ENCODE measurements at places on chromosomes 1 and 21. TPM values are rescaled to one million over a fixed set of nuclear protein-coding genes. Genes with fewer than 3 reads are reported as not detected.

GRCh38 chr21:45990049-45990711, 8.6 kb downstream of the COL6A1 start:
- H3K4me3 ChIP-seq, result no peak overlapping the region
- H3K27me3 ChIP-seq, result no peaks in the 10 kb centered on the region
- H3K36me3 ChIP-seq, result no peaks in the 10 kb centered on the region

- H3K4me3 ChIP-seq, result no peak overlapping the region
- H3K27me3 ChIP-seq, result peaks cover 5% of the 10 kb centered on the region
- H3K4me1 ChIP-seq, result no peaks in the 10 kb centered on the region
- no peaks in the 10 kb centered on the region for H3K36me3 ChIP-seq
These were observed 158.5 kb upstream of the LMO4 start for GRCh38 chr1:87170157-87170556.

- no peaks in the 10 kb centered on the region for H3K36me3 ChIP-seq
- no peak overlapping the region for H3K4me3 ChIP-seq
- no peaks in the 10 kb centered on the region for H3K27me3 ChIP-seq
- no peaks in the 10 kb centered on the region for H3K4me1 ChIP-seq
- no peak overlapping the region for H3K27ac ChIP-seq
- no peak for DNase-seq
These were observed 5.7 kb downstream of the TMEM50A start for GRCh38 chr1:25343872-25344271.

GRCh38 chr1:116379057-116379630, 6.1 kb downstream of the ATP1A1 start:
- H3K36me3 ChIP-seq, result peaks cover 15% of the 10 kb centered on the region
- no peak for DNase-seq
- peak overlapping the region; percentile 95 for H3K4me3 ChIP-seq
- no peak overlapping the region for H3K27ac ChIP-seq

Gene MX2
- polyA plus RNA-seq, result 9.1 TPM

Gene TFF3
- polyA plus RNA-seq, result 758 TPM

Gene APCS
- polyA plus RNA-seq, result not detected

DNA sequence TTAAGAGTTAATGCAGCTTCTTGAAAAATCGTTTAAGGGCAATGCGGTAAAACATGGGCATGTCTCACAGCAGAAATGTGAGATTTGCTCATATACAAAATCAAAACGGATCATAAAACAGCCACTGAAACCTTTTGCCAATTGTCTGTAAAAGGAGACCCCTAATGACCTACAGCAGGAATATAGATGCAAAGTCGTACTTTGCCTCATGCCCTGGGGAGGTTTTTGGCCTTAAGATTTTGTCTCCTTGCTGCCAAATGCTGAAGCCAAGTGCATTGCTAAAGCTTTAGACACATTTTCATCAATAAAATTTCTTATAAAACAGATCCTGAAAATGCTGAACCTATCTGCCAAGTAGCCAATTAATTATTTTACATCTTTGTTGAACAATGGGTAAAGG, 226.9 kb downstream of the TGFB2 start:
- H3K27ac ChIP-seq, result no peak overlapping the region
- no peak overlapping the region for H3K4me3 ChIP-seq
- H3K36me3 ChIP-seq, result no peaks in the 10 kb centered on the region
- no peak for DNase-seq
- H3K4me1 ChIP-seq, result no peaks in the 10 kb centered on the region

DNA sequence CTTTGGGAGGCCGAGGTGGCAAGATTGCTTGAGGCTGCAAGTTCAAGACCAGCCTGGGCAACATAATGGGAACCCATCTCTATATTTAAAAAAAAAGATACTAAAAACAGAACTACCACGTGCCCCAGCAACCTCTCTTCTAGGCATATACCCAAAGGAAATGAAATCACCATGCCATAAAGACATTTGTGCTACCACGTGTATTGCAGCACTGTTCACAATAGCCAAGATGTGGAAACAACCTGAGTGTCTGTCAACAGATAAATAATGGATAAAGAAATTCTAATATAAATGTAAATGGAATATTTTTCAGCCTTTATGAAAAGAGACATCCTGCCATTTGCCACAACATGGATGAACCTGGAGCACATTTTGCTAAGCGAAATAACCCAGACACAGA, 128.6 kb downstream of the PCNX2 start:
- no peak overlapping the region for H3K27ac ChIP-seq
- H3K4me1 ChIP-seq, result no peaks in the 10 kb centered on the region
- H3K36me3 ChIP-seq, result no peaks in the 10 kb centered on the region
- no peak for DNase-seq
- no peak overlapping the region for H3K4me3 ChIP-seq
- H3K27me3 ChIP-seq, result no peaks in the 10 kb centered on the region

DNA sequence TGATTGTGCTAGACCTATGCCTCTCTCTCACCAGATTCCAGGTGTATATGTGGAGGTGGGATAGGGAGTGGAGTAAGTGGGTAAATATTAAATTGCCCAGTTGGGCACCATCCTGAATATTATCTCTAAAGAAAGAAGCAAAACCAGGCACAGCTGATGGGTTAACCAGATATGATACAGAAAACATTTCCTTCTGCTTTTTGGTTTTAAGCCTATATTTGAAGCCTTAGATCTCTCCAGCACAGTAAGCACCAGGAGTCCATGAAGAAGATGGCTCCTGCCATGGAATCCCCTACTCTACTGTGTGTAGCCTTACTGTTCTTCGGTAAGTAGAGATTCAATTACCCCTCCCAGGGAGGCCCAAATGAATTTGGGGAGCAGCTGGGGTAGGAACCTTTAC, at the start of gene FCER1A:
TSS of gene FCER1A (plus strand) at position 242 of the 400 bp plus-strand sequence. CDS start at position 271, 29 bp downstream.
- no peak for DNase-seq
- no peaks in the 10 kb centered on the region for H3K36me3 ChIP-seq
- no peaks in the 10 kb centered on the region for H3K4me1 ChIP-seq
- no peak within 1 kb of the TSS for H3K4me3 ChIP-seq
- H3K27ac ChIP-seq, result no peak within 1 kb of the TSS

DNA sequence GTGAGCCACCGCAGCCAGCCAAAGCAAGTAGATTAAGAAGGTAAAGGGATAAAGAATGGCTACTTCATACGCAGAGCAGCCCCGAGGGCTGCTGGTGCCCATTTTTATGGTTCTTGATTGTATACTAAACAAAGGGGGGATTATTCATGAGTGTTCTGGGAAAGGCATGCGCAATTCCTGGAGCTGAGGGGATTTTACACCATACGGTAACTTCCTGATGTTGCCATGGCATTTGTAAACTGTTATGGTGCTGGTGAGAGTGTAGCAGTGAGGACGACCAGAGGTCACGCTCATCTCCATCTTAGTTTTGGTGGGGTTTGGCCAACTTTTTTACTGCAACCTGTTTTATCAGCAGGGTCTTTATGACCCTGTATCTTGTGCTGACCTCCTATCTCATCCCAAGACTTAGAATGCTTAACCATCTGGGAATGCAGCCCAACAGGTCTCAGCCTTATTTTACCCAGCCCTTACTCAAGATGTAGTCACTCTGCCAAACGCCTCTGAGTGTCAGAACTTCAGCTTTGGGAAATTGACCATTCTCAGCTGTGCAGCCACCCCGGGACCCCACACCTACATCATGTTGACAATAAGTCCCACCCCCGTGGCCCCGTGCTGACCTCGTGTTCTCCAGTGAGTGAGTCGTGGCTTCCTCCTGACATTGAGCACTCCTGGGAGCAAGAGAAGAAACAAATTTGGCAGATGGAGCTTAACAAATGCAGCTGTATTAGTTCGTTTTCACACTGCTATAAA, 149.4 kb upstream of the COL6A1 start:
- peaks cover 6% of the 10 kb centered on the region for H3K4me1 ChIP-seq
- H3K27me3 ChIP-seq, result no peaks in the 10 kb centered on the region
- no peak overlapping the region for H3K27ac ChIP-seq

- H3K36me3 ChIP-seq, result no peaks in the 10 kb centered on the region
- H3K27ac ChIP-seq, result no peak overlapping the region
- H3K27me3 ChIP-seq, result no peaks in the 10 kb centered on the region
- H3K4me1 ChIP-seq, result no peaks in the 10 kb centered on the region
- H3K4me3 ChIP-seq, result no peak overlapping the region
These were observed 95.0 kb upstream of the MROH9 start for GRCh38 chr1:170840371-170840770.

GRCh38 chr1:230977761-230978490, 735 bp downstream of the TTC13 start:
- peaks cover 6% of the 10 kb centered on the region for H3K4me1 ChIP-seq
- no peaks in the 10 kb centered on the region for H3K36me3 ChIP-seq
- peak overlapping the region; percentile 79 for H3K4me3 ChIP-seq

DNA sequence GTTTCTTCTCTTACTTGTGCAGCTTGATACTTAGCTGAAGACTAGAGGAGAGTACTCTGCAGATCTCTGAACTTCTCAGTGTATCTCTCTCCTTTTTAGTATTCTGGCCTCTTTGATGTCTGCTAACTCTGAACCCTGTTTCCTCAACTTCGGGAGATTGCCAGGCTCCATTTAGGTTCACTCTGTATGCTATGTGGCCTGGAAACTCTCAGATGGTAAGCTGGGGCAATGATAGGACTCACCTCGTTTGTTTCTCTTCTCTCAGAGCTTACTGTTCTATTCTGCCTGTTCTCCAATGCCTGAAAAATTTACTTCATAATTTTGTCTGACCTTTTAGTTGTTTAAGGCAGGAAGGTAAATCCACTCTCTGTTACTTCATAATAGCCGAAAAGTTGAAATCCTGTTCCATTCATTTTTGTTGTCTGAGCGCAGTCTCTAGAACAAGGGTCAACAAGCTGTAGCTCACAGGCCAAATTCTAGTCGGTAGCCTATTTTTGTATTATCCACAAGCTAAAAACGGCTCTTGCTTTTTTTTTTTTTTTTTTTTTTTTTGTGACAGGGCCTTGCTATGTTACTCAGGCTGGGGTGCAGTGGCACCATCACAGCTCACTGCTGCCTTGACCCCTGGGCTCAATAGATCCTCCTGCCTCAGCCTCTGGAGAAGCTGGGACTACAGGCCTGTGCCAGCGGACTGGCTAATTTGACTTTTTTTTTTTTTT, 33.3 kb downstream of the ZMYM4 start:
- H3K27me3 ChIP-seq, result no peaks in the 10 kb centered on the region
- no peaks in the 10 kb centered on the region for H3K36me3 ChIP-seq
- no peak overlapping the region for H3K4me3 ChIP-seq
- no peak for DNase-seq

DNA sequence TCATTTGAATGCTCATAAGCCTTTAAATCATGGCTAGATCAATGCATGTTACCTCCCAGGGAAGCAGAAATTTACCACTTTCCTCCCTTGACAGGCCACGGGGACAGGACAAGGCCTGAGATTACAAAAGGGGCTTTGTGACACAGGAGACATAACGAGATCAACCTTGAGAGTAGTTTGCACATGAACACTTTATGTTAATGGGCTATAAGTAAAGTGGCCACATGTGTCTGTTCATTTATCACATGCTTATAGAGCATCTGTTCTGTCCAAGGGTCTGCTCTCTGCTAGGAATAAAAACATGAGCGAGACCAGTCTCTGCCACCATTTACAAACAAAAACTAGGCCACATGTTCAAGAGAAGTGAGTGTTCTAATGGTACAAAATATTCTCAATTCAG, 144.1 kb upstream of the C8B start:
- H3K36me3 ChIP-seq, result no peaks in the 10 kb centered on the region
- DNase-seq, result no peak
- no peak overlapping the region for H3K4me3 ChIP-seq
- no peaks in the 10 kb centered on the region for H3K4me1 ChIP-seq
- no peaks in the 10 kb centered on the region for H3K27me3 ChIP-seq

- H3K4me3 ChIP-seq, result no peak overlapping the region
- peaks cover 3% of the 10 kb centered on the region for H3K27me3 ChIP-seq
- H3K4me1 ChIP-seq, result no peaks in the 10 kb centered on the region
- H3K27ac ChIP-seq, result no peak overlapping the region
- H3K36me3 ChIP-seq, result no peaks in the 10 kb centered on the region
These were observed 81.5 kb downstream of the SYT2 start for GRCh38 chr1:202628646-202629215.

GRCh38 chr1:153228491-153228890, 11.1 kb downstream of the PRR9 start:
- peaks cover 24% of the 10 kb centered on the region for H3K4me1 ChIP-seq
- no peak overlapping the region for H3K27ac ChIP-seq
- H3K27me3 ChIP-seq, result peaks cover 2% of the 10 kb centered on the region
- no peak overlapping the region for H3K4me3 ChIP-seq

DNA sequence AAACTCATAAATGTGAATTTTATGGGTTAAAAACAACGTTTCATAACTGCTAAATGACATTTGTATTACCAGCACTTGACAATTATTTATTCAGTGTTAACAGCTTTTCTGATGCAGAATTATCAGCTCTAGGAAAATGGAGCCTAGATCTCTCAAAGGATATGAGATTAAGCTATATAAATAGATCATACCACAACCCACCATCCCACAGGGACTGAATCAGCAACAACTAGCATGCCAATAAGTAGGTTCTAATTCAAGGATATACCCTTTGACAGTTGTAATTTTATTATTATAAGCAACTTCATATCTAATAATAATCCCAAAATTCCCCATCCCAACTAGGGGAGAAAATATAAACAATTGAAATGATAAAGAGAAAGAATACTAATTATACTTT, 275.4 kb upstream of the RGS18 start:
- no peaks in the 10 kb centered on the region for H3K4me1 ChIP-seq
- no peak overlapping the region for H3K4me3 ChIP-seq

GRCh38 chr1:56516539-56517252, 62.7 kb downstream of the PLPP3 start:
- no peaks in the 10 kb centered on the region for H3K27me3 ChIP-seq
- H3K4me3 ChIP-seq, result no peak overlapping the region
- peaks cover 10% of the 10 kb centered on the region for H3K4me1 ChIP-seq
- no peaks in the 10 kb centered on the region for H3K36me3 ChIP-seq
- peak; percentile 93 for DNase-seq

GRCh38 chr1:202085682-202086373, 36.9 kb upstream of the GPR37L1 start:
- peak overlapping the region; percentile 99 for H3K27ac ChIP-seq
- peak; percentile 87 for DNase-seq
- H3K27me3 ChIP-seq, result no peaks in the 10 kb centered on the region
- H3K36me3 ChIP-seq, result no peaks in the 10 kb centered on the region
- no peak overlapping the region for H3K4me3 ChIP-seq

DNA sequence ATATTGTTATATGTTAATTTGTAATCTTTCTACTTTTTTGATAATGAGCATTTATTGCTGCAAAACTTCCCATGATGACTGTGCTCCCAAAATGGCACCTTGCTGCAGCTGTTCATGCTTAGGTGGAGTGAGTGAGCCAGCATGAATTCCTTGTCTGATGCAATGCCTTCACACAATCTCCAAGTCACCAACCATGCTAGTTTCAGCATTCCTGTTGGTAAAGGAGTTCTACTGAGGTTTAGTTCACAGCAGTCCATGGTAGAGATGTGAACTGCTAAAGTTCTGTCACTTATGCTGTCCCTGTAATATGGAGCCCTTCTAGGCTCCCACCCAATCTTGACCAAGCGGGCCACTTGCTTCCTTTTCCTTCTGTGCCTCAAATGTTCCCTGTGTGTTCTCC, 26.2 kb upstream of the PRKACB start:
- no peak overlapping the region for H3K4me3 ChIP-seq
- no peak for DNase-seq
- no peaks in the 10 kb centered on the region for H3K36me3 ChIP-seq
- H3K4me1 ChIP-seq, result no peaks in the 10 kb centered on the region

GRCh38 chr1:170668209-170669106, 4.5 kb downstream of the PRRX1 start:
- DNase-seq, result peak; percentile 22
- H3K27me3 ChIP-seq, result peaks cover 4% of the 10 kb centered on the region
- no peaks in the 10 kb centered on the region for H3K36me3 ChIP-seq
- H3K4me1 ChIP-seq, result no peaks in the 10 kb centered on the region
- no peak overlapping the region for H3K27ac ChIP-seq

GRCh38 chr1:170864876-170865538, 70.3 kb upstream of the MROH9 start:
- H3K27ac ChIP-seq, result no peak overlapping the region
- no peaks in the 10 kb centered on the region for H3K4me1 ChIP-seq
- no peaks in the 10 kb centered on the region for H3K36me3 ChIP-seq
- no peak overlapping the region for H3K4me3 ChIP-seq
- DNase-seq, result no peak

Gene AADACL3
- not detected for polyA plus RNA-seq

Gene AGT
- polyA plus RNA-seq, result 357 TPM

Measured in small intestine (tissue), 16 donors.